ENCODE measurements at places on chromosomes 12 and 14.

DNA sequence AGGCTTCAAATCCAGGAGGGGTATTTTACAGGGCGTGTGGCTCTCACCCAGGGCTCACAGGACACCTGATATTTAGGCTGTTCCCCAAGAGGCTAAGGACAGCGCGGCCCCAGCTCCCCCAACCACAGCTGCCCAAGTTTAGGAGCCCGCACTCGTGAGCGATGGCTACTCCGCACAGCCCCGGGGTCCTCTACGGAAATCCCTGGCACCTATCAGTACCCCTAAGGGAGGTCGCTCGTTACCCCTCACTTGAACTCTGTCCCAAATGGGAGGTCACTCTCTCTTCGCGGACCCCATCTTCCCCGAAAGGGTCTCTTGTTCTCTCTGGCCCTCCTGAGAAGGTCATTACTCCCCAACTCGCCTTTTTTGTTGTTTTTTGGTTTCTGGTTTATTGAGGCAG, 708 bp upstream of the P2RX4 start:
- no peak for DNase-seq

GRCh38 chr14:61632401-61632800, 62.9 kb upstream of the HIF1A start:
- no peak for DNase-seq

- DNase-seq: no peak
Measured at GRCh38 chr12:123258593-123258992, 13.1 kb downstream of the CDK2AP1 start.

DNA sequence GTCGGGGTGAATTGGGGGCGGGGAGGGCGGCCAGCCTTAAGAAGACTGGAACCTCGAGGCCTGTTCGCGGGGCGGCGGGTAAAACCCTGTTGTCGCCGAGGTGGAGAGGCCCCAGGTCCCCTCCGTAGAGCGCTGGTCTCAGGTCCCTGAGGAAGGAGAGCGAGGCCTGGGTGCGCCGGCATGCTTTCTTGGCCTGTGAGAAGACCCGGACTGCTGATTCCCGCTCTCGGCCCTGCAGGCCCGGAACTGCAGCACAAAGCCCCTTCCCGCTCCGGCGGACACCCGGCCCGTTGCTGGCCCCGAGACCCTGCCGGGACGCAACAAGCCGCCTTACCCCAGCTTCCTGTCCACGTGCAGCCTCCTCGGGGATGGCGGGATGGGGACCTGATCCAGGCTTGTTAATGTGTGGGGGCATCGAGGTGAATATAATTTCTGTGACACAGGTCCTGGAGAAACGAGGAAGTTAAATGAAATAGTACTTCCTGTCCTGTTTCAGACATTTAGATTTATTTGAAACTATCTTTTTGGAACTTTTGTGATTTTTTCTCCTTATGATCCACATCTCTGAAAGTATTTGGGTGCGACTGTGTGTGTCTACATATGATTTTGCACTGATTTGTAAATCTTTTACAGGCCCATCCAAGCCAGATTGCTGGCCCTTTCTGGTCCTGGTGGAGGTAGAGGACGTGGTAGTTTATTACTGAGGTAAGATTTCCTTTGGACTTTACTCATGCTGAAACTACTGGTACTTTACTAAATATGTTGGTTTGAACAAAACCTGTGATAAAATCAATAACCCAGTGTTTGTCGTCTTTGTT, 600 bp downstream of the PNN start:
- no peak for DNase-seq

DNA sequence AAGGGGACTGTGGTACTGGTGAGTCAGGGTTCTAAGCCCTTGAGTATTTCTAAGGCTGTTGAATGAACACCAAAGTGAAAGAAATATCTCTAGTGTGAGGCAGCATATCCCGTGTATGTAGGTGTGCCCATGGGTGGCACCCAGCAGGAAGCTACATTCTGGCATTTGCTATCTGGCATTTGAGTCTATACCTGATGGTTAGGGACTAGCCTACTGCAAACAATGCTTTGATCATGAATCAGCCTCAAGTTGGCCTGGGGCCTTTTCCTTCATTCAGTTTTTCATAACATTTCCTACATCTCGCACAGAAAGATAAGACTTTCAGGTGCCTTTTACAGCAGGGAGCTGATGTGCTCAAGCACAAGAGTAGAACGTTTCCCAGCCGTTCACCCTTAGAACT, 85.7 kb upstream of the E2F7 start:
- no peak for DNase-seq

- no peak for DNase-seq
Measured at GRCh38 chr14:24979725-24980239, 70.2 kb downstream of the STXBP6 start.

GRCh38 chr12:123712780-123713319, 697 bp downstream of the ATP6V0A2 start:
- DNase-seq: no peak

GRCh38 chr12:67364228-67364627, 95.1 kb downstream of the CAND1 start:
- no peak for DNase-seq

DNA sequence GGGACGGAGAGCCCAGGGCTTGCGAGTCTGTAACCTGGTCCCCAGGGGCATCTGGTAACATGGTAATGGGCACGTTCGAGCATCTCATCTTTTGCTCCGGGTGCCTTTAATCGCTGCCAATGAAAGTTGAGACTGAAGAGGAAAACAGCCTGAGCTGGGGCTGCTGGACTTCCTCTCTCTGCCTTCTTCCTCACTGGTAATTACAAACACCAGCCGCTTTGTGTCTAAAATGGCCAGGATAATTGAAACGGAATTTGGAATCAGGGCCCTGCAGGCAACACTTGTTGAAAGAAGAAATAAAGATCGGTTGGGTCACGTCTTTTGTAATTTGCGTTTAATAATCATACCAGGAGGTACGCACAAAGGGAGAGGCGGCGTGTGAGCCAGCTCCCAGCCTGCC, 51.5 kb upstream of the GPATCH2L start:
- DNase-seq: no peak

GRCh38 chr12:54740882-54741281, 92.7 kb upstream of the DCD start:
- DNase-seq: no peak

- DNase-seq: no peak
Measured at GRCh38 chr12:104494793-104495158, 38.0 kb downstream of the CHST11 start.
